Progenitor cell of endocrine pancreas (in vitro differentiated cells): ENCODE measurements at places on chromosomes 5 and 9. TPM values are rescaled to one million over a fixed set of nuclear protein-coding genes. Genes with fewer than 3 reads are reported as not detected.

DNA sequence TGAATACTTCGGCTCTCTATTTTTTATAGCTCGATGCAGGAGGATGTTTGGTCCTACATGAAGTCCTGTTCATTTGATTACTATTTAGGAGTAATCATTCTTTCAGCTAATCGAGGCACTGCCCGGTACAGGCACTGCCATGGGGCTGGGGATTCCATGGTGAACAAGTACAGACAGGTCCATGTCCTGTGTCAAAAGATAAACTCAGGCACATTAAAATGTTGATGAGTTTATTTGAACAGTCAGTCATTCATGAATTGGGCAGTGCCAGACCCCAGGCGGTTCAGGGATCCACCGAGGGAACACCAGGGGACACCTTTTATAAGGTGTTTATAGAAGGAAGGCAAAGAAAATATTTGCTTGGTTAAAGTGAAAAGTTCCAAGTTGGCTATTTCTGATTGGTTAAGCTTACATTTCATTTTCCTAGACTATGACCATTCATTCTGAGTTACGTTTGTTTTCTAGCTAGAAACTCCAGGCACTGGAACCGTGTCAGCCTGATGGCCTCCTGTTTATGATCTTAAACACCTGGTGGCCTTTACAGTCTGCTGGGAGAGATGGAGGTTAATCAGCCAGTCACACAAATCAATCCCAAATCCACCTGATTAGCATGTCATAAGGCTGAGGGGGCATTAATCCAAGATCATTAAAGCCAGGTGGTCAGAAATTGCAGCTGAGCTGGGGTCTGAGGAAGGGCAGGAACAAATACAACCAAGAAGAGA lies 47.0 kb upstream of the TDRD7 start:
- no peaks in the 10 kb centered on the region for H3K4me1 ChIP-seq
- H3K27me3 ChIP-seq = no peaks in the 10 kb centered on the region

DNA sequence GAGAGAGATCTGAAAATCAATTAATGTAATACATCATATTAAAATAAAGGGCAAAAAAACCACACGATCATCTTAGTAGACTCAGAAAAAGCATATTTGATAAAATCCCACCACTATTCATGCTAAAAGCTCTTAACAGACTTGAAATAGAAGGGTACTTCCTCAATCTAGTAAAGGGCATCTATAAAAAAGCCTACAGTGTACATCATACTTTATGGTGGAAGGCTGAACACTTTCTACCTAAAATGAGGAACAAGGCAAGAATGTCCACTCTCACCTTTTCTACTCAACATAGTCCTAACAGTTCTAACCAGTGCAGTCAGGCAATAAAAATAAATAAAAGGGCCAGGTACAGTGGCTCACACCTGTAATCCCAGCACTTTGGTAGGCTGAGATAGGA lies 38.9 kb downstream of the POLK start:
- no peak overlapping the region for H3K27ac ChIP-seq
- no peak for DNase-seq
- H3K4me1 ChIP-seq = no peaks in the 10 kb centered on the region
- no peak overlapping the region for H3K4me3 ChIP-seq
- peaks cover 7% of the 10 kb centered on the region for H3K36me3 ChIP-seq
- H3K27me3 ChIP-seq = no peaks in the 10 kb centered on the region

- H3K4me1 ChIP-seq = peaks cover 6% of the 10 kb centered on the region
- H3K4me3 ChIP-seq = no peak overlapping the region
- DNase-seq = no peak
- H3K36me3 ChIP-seq = no peaks in the 10 kb centered on the region
- H3K27ac ChIP-seq = no peak overlapping the region
Observed at GRCh38 chr5:178340637-178341036, 108.0 kb upstream of the PHYKPL start.

DNA sequence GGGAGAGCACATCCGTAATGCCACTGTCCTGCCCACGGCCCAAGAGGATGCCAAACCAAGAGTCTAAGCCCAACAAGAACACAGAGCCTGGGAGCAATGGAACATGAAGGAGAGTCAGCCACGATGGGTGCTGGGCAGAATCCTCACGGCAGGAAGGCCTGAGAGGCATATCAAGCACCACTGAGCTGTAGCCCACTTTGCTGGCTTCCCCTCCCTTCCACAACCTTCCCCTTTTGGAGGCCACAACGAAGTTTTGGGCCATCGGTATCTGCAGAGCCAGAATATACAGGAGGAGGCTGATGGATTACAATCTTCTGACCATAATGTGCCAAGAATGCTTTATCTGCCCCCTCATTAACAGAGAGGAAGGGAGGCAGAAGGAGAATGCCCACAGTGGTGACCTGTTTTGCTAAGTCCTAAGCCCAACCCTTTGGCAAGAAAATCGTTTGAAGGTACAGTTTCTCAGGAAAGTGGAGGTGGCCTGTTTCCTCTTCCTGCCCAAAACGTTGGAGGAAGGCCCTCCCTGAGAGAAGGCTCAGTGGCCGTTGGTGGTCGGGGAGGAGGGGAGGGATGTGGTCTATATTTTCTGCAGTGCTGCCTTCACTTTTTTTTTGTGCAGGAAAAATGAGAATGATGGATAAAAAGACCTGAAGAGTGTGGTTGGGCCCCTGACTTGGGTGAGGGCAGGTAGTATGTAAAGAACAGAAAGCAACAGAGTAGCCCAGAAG lies 26.2 kb downstream of the MACROH2A1 start:
- H3K36me3 ChIP-seq = peaks cover 16% of the 10 kb centered on the region
- no peak for DNase-seq
- H3K27ac ChIP-seq = no peak overlapping the region
- H3K27me3 ChIP-seq = no peaks in the 10 kb centered on the region

DNA sequence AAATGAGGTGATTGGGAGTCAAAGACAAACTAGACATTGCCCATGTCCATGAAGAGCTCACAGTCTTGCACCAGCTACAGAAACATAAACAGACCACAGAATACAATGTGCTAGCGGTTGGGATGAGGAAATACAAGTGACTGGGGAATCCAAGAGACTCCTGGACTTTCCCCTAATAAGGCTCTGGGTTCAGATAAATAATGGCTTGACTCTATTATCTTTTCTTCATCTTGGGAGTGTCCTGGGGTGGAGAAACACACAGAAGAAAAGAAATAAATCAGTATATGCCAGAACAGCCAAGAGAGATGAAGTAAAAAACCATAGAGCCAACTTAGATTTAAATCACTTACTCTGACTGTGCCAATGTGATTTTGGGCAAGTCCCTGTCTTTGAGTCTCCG lies 227.8 kb downstream of the PAPPA start:
- no peak overlapping the region for H3K4me3 ChIP-seq
- no peaks in the 10 kb centered on the region for H3K27me3 ChIP-seq
- no peak overlapping the region for H3K27ac ChIP-seq
- H3K4me1 ChIP-seq = no peaks in the 10 kb centered on the region

DNA sequence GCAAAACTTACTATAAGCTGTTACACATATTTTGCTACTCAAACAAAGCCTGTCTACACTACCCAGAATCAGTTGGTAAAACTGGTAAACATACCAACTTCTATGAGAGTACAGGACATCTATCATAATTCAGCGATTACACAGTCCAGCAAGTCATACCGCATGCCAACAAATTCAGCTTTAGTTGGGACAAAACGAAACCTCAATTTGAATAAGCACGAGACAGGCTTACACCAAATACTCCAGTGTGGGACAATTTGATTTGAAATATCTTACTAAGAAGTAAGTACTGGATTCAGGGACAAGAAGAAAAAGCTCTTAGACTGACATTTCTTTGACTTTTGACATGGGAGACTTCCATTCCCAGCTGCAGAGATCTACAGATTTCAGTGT lies 2.0 kb downstream of the NRG2 start:
- peak overlapping the region; percentile 84 for H3K4me3 ChIP-seq
- H3K36me3 ChIP-seq = no peaks in the 10 kb centered on the region
- peaks cover 49% of the 10 kb centered on the region for H3K4me1 ChIP-seq
- peaks cover 26% of the 10 kb centered on the region for H3K27me3 ChIP-seq

DNA sequence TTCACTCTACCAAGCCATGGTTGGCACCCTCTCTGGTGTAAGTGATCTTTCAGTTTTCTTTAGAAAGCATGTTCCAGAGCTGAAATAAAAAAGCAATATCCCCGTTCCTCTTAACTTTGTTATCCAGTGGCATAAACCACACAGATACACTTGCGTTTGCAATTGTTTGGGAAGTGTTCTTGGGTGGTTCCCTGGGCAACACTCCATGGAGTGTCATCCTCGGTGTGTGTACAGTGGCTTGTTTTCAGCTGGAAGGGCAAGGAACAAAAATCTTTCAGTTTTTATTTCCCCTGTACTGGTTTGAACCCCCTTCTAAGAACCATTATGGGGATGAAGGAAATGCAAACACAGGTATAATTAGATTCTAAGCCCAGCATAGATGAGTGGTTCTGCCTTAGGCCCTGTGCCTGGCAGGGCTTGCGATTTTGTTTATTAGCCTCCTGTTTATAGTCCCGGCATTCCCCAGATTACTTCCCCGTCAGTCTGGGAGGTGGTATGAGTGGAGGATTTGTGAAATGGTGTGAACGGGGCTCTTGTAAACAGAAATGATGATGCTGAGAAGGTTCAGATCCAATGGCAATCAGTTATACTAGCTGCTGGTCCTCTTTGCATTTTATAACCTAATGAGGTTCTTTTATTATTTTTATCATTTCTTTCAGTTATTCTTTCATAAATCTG lies 76.0 kb upstream of the CD180 start:
- DNase-seq = no peak
- H3K27me3 ChIP-seq = no peaks in the 10 kb centered on the region
- H3K36me3 ChIP-seq = no peaks in the 10 kb centered on the region
- H3K27ac ChIP-seq = no peak overlapping the region
- H3K4me1 ChIP-seq = no peaks in the 10 kb centered on the region
- H3K4me3 ChIP-seq = no peak overlapping the region

GRCh38 chr5:152124409-152125041 lies 199.9 kb upstream of the GLRA1 start:
- H3K27me3 ChIP-seq = no peaks in the 10 kb centered on the region
- no peak overlapping the region for H3K27ac ChIP-seq
- H3K4me3 ChIP-seq = no peak overlapping the region
- no peak for DNase-seq
- no peaks in the 10 kb centered on the region for H3K36me3 ChIP-seq

- peaks cover 2% of the 10 kb centered on the region for H3K4me1 ChIP-seq
- no peak overlapping the region for H3K27ac ChIP-seq
- H3K36me3 ChIP-seq = no peaks in the 10 kb centered on the region
- H3K4me3 ChIP-seq = no peak overlapping the region
Observed at GRCh38 chr5:56064984-56065383, 70.2 kb upstream of the IL6ST start.

IL9 gene
- total RNA-seq = not detected in 2 replicates

SPATA31D1 gene
- total RNA-seq = not detected in 2 replicates
